ENCODE measurements at places on chromosomes 1 and 21. TPM values are rescaled to one million over a fixed set of nuclear protein-coding genes. Genes with fewer than 3 reads are reported as not detected.

DNA sequence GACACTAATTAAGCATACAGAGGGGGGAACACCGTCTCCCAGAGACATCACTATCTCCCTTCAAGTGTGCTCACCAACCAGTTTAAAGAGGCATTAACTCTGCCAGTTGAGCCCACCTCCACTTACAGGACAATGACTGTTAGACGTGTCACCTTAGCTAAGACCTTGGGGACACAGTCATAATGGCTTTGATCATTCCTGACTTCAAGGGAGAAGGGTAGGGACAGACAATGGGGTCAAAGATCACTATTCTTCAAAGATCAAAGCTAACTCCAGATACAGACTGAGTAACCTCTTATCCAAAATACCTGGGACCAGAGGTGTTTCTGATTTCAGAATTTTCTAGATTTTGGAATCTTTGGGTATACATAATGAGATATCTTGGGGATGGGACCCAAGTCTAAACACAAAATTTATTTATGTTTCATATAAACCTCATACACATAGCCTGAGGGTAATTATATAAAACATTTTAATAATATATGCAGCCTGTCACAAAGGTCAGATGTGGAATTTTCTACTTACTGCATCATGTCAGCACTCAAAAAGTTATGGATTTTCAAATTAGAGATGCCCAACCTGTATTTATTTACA lies 246.1 kb downstream of the SLC45A1 start:
- no peak for DNase-seq

GRCh38 chr1:93585059-93585966 lies 96.3 kb downstream of the BCAR3 start:
- peak; percentile 98 for DNase-seq

DNA sequence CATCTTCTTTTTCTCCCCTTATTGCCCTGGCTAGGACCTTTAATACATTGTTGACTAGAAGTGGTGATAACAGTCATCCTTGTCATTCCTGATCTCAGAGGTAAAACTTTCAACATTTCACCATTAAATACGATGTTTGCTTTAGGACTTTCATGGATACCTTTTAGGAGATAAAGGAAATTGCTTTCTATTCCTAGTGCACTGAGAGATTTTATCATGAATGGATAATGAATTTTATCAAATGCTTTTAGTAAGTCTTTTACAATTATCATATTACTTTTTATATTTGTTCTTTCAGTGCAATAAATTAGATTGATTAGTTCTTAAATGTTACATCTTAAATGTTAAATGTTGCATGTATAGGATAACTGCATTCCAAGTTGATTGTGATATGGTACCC lies 147.2 kb upstream of the SERTAD4 start:
- no peak for DNase-seq

GRCh38 chr1:56446531-56447098 lies 132.7 kb downstream of the PLPP3 start:
- DNase-seq, result no peak

DNA sequence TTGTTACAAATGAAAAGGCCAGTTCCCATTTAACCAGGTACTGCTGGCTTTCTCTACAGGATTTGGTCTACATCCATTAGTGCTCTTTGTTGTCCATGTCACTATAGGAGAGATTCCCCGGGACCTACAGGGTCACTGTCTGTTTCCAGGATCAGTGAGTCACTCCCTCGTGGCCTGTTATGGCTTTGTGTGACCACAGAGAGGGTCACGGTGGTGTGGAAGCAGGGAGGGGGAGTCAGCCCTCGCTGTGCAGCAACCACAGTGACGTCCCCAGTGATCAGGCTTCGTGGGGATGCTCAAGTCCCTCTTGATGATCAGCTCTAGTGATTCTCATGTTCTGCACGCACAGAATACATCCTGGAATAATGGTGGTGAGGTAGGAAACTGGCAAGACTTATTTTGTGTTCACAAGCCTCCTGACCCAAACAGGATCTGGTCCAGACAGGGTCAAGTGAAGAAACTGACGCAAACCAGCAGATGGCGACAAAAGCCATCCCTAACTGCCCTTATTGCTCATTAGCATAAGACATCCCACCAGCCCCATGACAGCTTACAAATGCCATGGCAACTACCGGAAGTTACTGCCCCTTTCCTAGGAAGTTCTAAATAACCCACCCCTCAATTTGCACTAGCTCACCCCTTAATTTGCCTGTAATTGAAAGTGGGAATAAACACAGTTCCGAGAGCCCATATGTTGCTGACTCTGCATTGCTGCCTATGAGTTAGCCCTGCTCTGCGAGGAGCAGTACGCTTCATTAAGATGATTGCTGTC lies 98.5 kb downstream of the DISC1 start:
- peak; percentile 47 for DNase-seq

DNA sequence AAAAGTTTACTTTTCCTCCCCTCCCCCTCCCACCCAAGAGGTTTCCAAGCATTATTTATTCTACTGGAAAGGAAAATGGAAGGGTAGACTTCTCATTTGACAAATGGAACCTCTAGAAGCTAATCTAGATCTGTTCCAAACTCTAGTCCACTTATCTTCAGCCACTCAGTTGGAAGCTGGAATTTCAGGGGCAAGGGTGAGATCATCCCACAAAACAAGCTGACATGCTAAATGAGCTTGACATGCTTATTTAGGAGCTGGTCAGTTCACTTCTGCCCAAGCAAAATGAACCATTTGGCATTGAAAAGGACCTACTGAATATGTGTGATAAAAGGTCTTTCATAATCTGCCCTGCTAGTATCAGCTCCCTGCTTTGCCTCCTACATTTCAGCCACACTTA lies 5.0 kb downstream of the LRRC41 start:
- no peak for DNase-seq

DNA sequence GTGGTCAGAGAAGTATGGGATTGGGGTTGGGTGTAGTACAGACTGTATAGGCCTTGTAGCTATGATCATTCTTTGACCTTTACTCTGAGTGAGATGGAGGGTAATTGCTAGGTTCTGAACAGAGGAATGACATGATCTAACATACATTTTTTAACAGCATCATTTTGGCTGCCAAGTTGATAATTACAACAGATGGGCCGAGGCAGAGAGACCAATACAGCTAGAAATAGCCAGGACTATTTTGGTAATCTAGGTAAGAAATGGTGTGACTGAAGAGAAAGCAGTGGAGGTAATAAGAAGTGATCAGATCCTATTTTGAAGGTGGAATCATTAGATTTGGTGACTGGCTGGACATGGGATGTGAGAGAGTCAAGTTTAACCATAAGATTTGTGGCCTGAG lies 43.5 kb downstream of the RPAP2 start:
- DNase-seq, result no peak

DNA sequence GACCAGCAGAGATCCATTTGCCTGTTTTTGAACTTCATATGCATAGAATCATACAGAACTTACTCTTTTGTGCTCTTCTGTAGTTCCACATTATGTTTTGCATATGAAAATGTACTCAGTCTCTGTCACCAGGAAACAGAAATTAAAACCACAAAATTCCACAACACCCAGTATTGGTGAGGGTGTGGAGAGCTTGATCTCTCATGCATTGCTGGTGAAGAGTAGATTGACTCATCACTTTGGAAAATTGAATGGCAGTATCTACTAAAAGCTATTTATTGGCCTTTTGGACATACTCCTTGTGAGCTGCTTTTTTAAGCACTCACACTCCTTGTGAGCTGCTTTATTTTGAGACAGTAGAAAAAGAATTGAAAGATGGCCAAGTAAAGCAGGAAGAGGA lies 43.3 kb downstream of the VTCN1 start:
- no peak for DNase-seq

Gene SPEN
- 48.3 TPM for total RNA-seq

DNA sequence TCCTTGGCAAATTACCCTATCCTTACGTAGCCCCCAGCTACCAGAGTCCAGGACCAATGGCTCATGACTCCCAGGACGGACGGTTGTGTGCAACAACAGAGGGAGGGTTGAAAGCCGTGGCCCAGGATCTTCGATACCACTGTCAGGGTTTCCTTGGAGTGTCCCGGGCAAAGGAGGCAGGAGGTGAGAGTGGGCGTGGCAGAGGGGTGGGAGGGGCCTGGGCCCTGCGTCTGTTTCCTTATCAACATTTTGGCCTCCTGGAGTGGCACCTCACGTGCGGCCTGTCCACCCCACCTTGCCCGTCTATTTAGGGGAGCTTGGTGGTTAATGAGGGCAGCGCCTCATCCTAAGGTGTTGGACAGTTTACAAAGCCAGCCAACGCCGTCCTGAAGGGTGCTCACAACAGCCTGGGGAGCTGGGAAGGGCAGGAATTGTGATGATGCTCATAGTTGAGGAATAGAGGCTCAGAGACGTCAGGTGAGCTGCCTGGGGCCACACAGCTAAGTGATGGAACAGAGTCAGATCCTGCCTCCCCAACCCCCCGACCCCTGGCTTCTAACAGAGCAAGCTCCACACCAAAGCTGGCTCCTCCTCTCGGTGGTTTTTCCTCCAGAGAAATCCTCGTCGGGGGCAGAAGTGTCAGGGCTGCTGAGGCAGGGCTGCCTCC lies 17.4 kb upstream of the ARHGEF10L start:
- DNase-seq, result no peak

DNA sequence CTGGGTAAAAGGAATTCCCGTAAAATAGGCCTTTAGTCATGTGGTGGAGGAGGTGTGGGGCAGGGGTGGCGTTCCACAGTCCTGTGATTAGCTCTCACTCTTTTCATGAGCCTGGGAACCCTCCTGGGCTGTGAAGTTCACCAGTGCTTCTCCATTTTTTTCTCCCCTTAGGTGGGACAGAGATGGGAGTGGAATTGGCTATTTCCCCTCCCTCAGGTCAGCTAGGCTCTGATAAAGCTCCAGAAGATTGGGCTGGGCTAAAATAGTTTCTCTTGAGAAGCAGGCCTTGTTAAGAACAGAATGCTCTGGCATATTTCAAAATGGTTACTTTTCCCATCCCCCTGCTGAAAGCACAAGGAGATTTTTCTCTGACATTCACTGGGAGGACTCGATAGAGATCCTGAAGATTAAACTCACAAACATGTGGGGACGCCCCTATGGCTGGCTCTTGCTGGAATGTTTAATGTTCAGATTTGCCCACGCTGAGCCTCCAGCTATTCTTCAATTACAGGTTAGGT lies 33.4 kb upstream of the SLC2A1 start:
- DNase-seq, result no peak

DNA sequence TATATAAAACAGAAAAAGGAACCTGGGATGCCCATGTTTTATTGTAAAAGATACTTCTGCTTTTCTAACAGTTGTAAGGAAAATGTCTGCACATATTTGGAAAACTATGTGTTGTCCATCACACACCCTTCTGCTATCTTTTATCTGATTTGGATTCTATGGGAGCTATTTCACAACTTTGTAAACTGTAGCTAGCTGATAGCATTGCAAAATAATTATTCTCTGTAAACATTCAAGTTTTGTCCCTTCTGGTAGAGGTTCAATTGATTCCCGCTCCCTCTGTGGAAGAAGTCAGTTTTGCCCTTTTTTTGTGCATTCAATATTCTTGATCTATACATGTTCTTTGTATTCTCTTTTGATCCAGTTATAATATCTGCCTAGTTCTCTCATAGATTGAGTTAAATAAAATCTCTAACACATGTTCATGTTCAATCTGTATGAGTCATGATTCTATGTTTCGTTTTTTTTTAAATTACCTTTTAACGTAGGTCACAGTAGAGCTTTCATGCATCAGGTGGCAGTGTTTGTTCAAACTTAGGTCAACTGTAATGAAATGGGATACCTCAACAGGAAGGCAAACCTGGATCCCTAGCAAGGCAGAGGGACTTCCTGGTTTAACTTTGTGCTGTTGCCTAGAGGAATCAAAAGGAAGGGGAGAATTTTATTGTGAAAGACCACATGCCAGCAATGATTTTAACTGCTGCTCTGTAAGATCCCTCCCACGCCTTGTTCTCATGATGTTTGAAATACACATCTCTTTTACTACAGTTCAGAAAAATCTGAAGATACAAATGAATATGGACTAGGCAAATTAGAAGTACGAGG lies 26.0 kb upstream of the BCL9 start:
- peak; percentile 73 for DNase-seq

- no peak for DNase-seq
Observed at GRCh38 chr1:7284839-7285435, 486.2 kb upstream of the VAMP3 start.

- peak; percentile 85 for DNase-seq
Observed at GRCh38 chr1:234478152-234478480, 863 bp downstream of the TARBP1 start.

- no peak for DNase-seq
Observed at GRCh38 chr1:50490640-50491039, 67.4 kb upstream of the DMRTA2 start.

Gene KIF21B
- total RNA-seq, result 5.9 TPM

DNA sequence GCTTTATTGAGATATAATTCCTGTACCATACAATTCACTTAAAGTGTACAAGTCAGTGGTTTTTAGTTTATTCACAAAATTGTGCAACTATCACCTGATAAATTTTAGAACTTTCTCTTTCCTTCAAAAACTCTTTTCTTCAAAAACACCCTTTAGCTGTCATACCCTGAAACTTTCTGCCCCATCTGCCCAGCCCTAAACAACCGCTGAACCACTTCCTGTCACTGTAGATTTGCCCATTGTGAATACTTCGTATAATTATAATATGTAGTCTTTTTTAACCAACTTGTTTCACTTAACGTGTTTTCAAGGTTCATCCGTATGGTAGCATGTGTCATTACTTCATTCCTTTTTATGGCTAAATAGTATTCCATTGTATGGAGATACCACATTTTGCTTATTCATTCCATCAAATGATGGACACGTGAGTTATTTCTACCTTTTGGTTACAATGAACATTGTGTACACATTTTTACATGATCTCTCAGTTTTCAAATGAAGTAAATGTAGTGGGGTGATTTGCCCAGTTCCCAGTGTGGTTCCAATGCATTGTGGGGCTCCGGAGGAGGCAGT lies 37.9 kb downstream of the WNT4 start:
- no peak for DNase-seq

DNA sequence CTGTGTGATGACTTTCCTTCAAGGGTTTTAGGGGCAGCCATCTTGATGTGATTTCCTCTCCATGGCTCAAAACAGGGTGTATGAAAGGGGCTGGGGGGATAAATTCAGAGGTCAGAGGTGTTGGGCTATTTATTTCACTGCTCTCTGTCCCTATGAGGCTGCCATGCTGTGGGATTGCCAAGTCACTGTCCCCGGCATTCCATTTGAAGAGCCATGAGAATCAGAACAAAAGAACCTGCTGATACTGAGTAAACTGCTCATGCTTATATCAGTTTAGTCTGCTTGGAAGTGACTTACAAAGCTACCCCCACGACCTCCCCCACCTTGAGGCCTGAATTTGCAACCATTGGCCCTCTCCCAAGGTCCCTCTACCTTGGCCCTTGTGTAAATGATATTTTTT lies 72.3 kb upstream of the UBE2U start:
- no peak for DNase-seq

Gene SYT11
- total RNA-seq, result 1.0 TPM
